ENCODE measurements at places on chromosomes 7 and 10. TPM values are rescaled to one million over a fixed set of nuclear protein-coding genes. Genes with fewer than 3 reads are reported as not detected.

The NDUFA5 gene
- total RNA-seq = 45.4 TPM

The CPED1 gene
- 196 TPM for total RNA-seq

The TMEM225B gene
- total RNA-seq = 1.2 TPM

The COL17A1 gene
- total RNA-seq = under 0.01 TPM

The SPDYE8 gene
- total RNA-seq = not detected

The GPNMB gene
- 177 TPM for total RNA-seq

The ATOH7 gene
- not detected for total RNA-seq

The NEUROG3 gene
- total RNA-seq = not detected

The NKX1-2 gene
- total RNA-seq = not detected

The FGFR2 gene
- total RNA-seq = 0.17 TPM

The VWDE gene
- total RNA-seq = under 0.01 TPM

The ZNF789 gene
- 4.8 TPM for total RNA-seq

The ANK3 gene
- 0.50 TPM for total RNA-seq

The STEAP4 gene
- total RNA-seq = 0.99 TPM

The CLRN3 gene
- total RNA-seq = not detected

The ZNF25 gene
- 14.6 TPM for total RNA-seq

All from fibroblast of lung (primary cell).